ENCODE measurements at places on chromosomes 6 and 20. TPM values are rescaled to one million over a fixed set of nuclear protein-coding genes. Genes with fewer than 3 reads are reported as not detected.

The POU3F2 gene
- total RNA-seq, result not detected

The GPLD1 gene
- total RNA-seq, result 0.21 TPM

The ARID1B gene
- 14.3 TPM for total RNA-seq

The SOX18 gene
- not detected for total RNA-seq

The RARS2 gene
- total RNA-seq, result 29.4 TPM

The NMBR gene
- total RNA-seq, result not detected

The F13A1 gene
- total RNA-seq, result under 0.01 TPM

The ADGRB3 gene
- total RNA-seq, result under 0.01 TPM

The SALL4 gene
- 0.64 TPM for total RNA-seq

The TMEM244 gene
- total RNA-seq, result not detected

The RBM24 gene
- total RNA-seq, result 0.96 TPM

The CGAS gene
- total RNA-seq, result 9.2 TPM

The PACSIN1 gene
- total RNA-seq, result not detected

The HLA-F gene
- total RNA-seq, result 13.4 TPM

The FAM120B gene
- 9.4 TPM for total RNA-seq

The BMP7 gene
- not detected for total RNA-seq

The CEP162 gene
- total RNA-seq, result 6.3 TPM

The TMC2 gene
- not detected for total RNA-seq

Measured in tracheal epithelial cell (primary cell).